Myometrial cell (primary cell): ENCODE measurements at places on chromosomes 6 and 20. TPM values are rescaled to one million over a fixed set of nuclear protein-coding genes. Genes with fewer than 3 reads are reported as not detected.

The DYNLT2 gene
- total RNA-seq, result 0.35 and 1.7 TPM in 2 replicates

The BPIFB1 gene
- total RNA-seq, result not detected in 2 replicates

The RIMS1 gene
- not detected in 2 replicates for total RNA-seq

The FOXC1 gene
- total RNA-seq, result 2.1 and 2.3 TPM in 2 replicates

The TBC1D7 gene
- total RNA-seq, result 11.5 and 18.6 TPM in 2 replicates

The TRIM15 gene
- total RNA-seq, result not detected in 2 replicates

The RNF217 gene
- 2.6 and 9.0 TPM in 2 replicates for total RNA-seq

The GATA5 gene
- not detected in 2 replicates for total RNA-seq

The CARMIL1 gene
- total RNA-seq, result 0.58 and 1.9 TPM in 2 replicates

The MEP1A gene
- not detected in 2 replicates for total RNA-seq

The DCDC2 gene
- 3.2 and 5.3 TPM in 2 replicates for total RNA-seq

The SRXN1 gene
- 42.1 and 44.8 TPM in 2 replicates for total RNA-seq

The LRFN2 gene
- not detected in 2 replicates for total RNA-seq

The HCK gene
- not detected in 2 replicates for total RNA-seq

The ARFGEF3 gene
- under 0.01 TPM in 2 replicates for total RNA-seq

The PAX1 gene
- total RNA-seq, result not detected in 2 replicates

The CTAGE9 gene
- not detected in 2 replicates for total RNA-seq

The CST3 gene
- total RNA-seq, result 346 and 421 TPM in 2 replicates

The IPCEF1 gene
- 1.7 TPM in 1 of 2 replicates, not detected in the other for total RNA-seq

The PAK5 gene
- not detected in 2 replicates for total RNA-seq

The PHIP gene
- 6.6 and 11.5 TPM in 2 replicates for total RNA-seq

The ATAT1 gene
- 4.3 TPM in 2 replicates for total RNA-seq

The ZNF334 gene
- 0.58 and 1.4 TPM in 2 replicates for total RNA-seq

The SLC32A1 gene
- total RNA-seq, result not detected in 2 replicates

The HM13 gene
- 76.9 and 84.2 TPM in 2 replicates for total RNA-seq

The EDN1 gene
- under 0.01 and 0.29 TPM in 2 replicates for total RNA-seq

The TNFRSF6B gene
- 250 and 261 TPM in 2 replicates for total RNA-seq

The NHLRC1 gene
- 0.29 and 2.1 TPM in 2 replicates for total RNA-seq

The HS3ST5 gene
- under 0.01 TPM in 1 of 2 replicates, not detected in the other for total RNA-seq

The BEND6 gene
- 4.3 and 10.3 TPM in 2 replicates for total RNA-seq

The C20orf202 gene
- not detected in 2 replicates for total RNA-seq

The IRF4 gene
- not detected in 2 replicates for total RNA-seq

The C2 gene
- total RNA-seq, result 1.4 and 2.0 TPM in 2 replicates

The CDH26 gene
- total RNA-seq, result under 0.01 TPM in 1 of 2 replicates, not detected in the other

The EBF4 gene
- total RNA-seq, result 1.1 and 2.9 TPM in 2 replicates

The MOG gene
- total RNA-seq, result not detected in 2 replicates

The GRM4 gene
- not detected in 2 replicates for total RNA-seq

The PI16 gene
- not detected in 2 replicates for total RNA-seq

The JPH2 gene
- total RNA-seq, result 1.4 and 2.1 TPM in 2 replicates

The MAP7 gene
- 0.18 and 0.29 TPM in 2 replicates for total RNA-seq

The E2F3 gene
- 2.3 and 2.9 TPM in 2 replicates for total RNA-seq
